NCI-H1105 treated with DMSO at 0.1 percent for 48 hours (cell line): ENCODE measurements at places on chromosomes 4 and X.

DNA sequence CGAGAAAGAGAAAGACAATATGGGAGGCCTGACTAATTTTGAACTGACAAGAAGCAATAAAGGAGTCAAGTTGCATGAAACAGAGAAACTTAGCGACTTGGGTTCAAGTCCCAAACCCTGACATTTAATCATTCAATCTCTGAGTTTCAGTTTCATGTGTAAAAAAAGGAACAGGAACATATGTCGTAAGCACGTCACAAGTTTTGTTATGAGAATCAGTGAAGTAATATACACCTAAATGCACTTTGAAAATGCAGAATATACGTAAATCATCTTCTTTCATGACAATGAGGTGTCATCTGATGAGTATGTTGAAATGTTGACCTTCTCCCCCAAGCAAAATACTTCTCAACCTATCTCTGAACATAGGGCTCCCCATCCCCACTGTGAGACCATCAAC lies 10.4 kb downstream of the ACOT9 start:
- no peak for DNase-seq

- DNase-seq = no peak
These were observed 127.4 kb downstream of the GRIA3 start for GRCh38 chrX:123311486-123311885.

- no peak for DNase-seq
These were observed 156.3 kb downstream of the GASK1B start for GRCh38 chr4:158016511-158016910.

- no peak for DNase-seq
These were observed 30.9 kb downstream of the MCUB start for GRCh38 chr4:109590905-109591304.

DNA sequence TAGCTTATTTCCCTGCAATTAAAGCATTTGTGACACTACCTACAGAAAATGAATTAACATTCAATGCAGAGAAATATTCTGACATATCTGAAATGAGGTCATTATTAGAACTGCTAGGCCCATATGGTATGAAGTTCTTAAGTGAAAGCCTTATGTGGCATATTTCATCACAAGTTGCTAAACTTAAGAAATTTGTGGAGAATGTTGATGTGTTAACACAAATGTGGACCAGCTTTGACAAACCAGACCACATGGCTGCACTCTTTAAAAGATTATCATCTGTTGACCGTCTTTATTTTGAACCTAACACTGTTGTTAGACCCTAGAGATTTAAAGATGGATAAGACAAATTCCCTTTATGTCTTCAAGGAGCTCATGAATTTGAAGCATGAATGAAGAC lies 1024.1 kb downstream of the RPA4 start:
- no peak for DNase-seq

DNA sequence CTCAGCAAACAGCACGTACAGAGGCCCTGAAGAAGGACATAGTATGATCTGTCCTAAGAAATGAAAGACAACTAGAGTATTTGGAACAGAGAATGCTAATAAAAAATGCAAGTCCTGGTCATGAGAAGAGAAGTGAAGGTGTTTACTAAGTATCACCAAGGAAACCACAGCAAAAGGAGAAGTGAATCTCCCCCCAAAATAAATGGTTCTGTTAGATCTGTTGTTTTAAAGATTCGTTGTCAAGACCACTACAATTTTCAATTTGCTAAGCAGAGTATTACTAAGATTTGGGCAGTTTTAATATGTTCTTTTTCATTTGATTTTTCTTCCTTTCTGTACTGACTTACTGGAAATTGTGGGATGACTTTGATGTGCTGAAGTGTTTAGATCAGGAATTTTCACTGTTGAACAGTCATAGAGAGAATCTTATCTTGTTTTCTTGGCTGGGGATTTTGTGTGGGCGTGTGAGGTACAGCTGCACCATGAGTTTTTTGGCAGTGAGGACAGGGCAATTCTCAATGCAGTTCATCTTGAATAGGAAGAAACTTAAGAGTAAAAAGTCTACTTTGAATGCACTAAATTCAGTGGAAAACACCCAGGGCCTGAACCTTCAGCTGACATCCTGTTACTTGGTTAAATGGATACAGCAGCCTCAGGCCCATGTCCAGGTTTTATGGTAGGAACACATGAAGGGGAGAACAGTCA lies 132.2 kb downstream of the STIM2 start:
- DNase-seq = no peak

- no peak for DNase-seq
These were observed 90.6 kb downstream of the ZNF518B start for GRCh38 chr4:10366628-10367027.

DNA sequence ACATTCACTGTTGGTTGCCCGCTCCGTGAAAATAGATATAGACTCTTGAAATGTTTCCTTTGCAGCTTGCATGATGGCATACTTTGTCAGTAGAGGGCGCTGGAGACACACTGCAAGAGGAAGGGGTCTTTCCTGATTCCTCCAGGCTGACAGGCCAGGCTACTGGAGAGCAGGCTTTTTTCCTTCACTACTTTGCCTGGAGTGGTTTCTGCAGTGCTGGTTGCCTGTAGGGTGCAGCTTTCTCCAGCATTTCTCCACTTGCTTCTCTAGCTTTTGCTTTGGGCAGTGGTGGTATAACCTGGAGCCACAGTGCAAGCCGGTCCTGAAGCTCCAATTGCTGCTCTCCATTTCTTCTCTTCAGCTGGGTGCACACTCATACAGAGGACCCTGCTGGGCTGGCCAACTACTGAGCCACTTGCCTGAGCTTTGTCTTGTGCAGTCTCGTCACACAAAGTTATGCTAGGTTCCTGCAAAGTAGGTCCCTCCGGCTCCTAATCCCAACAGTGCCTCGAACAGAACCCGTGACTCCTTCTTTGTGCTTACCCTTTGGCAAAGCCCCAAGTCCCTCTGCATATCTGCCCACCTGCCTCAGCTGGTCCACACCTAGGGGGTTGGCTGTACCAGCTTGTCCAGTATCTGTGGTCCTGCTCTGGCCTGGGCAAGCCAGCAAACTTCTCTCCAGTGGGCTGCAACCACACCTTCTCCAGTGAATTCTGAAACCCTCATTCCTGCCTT lies 46.3 kb downstream of the RASSF6 start:
- DNase-seq = peak; percentile 84

DNA sequence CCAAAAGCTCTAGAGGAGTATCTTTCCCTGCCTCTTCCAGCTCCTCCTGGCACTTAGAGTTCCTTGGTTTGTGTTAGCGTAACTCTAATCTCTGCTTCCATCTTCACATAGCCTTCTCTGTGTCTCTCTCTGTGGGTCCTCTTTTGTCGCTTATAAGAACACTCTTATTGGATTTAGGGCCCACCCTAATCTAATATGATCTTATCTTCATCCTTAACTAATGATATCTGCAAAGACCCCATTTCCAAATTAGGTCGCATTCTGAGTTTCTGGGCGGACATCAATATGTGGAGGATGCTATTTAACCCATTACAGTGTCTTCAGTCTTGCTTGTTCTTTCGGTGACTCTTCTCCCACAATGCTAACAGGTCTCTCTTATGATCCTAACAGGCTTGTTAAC lies 72.3 kb downstream of the CC2D2A start:
- DNase-seq = no peak

DNA sequence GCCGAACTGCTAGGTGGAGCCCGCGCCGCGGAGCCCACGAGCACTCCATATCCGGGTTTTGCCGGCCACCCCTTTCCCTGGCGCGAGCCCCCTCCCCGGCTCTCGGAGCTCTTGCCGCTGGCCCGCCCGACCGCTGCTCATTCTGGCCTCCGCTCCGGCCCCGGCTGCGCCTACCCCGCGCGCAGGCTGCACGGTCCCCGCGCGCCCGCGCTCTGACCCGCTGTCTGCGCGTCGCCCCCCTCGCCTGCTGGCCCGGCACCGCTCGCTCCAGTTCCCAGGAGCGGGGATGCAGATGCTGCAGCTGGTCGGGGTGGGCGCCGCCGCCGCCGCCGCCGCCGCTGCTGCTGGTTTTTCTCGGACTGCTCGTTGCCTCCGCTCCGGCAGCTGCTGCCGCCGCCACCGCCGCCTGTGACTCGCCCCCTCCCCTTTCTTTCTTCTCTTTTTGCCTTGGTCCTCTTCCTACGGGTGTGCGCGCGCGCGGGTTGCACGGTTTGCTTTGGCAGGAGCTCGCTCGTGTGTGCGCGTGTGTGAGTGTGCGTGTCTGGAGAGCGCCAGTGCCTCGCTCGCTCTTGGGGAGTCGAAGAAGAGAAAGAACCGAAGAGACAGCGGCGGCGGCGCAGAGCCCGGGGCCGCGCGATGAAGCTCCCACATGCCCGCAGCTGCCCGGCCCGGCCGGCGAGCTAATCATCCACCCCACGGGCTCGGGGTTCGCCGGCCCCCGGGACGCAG lies at the start of gene ADGRL3:
TSS of gene ADGRL3 (plus strand) at position 140 of the 729 bp plus-strand sequence.
- peak; percentile 66 for DNase-seq

DNA sequence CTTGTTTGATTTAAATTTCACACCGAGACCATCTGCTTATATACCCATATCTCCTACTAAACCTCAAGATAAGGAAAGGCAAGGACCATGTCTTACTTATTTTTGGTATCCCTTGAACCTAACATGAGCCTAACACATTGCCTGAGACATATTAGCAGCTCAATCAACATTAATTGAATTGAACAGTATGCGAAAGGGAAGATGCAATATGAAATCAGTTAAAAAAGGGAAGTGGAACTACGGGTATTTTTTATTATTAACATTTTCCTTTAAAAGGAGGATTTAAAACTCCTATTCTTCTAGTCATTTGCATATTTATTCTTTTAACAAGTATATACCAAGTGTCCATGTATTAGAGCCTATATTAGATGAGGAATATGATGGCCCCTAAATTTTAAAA lies 197.0 kb downstream of the CAMK2D start:
- no peak for DNase-seq

GRCh38 chr4:168200685-168201084 lies 108.3 kb downstream of the ANXA10 start:
- DNase-seq = no peak

DNA sequence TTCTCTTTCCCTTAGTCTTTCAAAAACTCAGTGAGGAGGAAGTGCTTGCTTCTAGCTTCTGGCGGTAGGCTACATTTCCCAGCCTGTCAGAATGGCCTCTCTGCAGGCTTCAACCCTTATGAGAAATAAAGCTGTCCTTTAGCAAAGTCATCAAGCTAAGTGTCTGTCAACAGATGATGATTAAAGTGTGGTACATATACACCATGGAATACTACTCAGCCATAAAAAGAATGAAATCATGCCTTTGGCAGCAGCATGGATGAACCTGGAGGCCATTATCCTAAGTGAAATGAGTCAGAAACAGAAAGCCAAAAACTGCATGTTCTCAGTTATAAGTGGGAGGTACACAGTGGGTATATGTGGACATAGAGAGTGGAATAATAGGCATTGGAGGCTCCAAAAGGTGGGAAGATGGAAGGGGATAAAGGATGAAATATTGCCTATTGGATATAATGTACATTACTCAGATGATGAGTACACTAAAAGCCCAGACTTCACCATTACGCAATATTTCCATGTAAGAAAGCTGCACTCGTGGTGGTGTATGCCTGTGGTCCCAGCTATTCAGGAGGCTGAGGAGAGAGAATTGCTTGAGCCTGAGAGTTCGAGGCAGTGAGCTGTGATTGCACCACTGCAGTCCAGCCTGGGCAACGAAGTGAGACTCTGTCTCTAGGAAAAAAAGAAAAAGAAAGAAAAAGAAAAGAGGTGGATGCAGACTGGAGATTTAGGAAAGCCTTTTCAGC lies 7.9 kb downstream of the TRIM2 start:
- DNase-seq = no peak

- DNase-seq = no peak
These were observed 11.3 kb upstream of the MXD4 start for GRCh38 chr4:2273221-2273620.

- DNase-seq = peak; percentile 2
These were observed 32.8 kb downstream of the CLDN2 start for GRCh38 chrX:106952988-106953387.

DNA sequence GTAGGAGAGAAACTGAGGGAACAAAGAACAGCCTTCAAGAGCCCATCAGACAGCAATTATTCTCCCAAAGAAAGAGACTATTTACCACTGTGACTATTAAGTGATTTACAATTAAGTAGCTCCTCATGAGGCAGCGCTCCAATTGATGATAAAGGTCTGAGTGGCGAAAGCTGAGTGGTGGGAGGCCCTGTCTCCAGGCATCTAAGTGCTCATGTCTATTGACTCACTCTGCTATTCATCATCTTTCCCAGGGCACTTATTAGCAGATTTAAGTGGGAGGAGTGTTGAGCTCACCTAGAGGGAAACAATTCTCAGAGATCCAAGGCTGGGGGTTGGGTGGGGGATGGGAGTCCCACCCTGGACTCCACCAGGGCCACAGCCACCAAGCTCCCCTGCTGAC lies 23.3 kb downstream of the AMER1 start:
- peak; percentile 12 for DNase-seq

GRCh38 chr4:90419124-90419711 lies 292.0 kb downstream of the CCSER1 start:
- peak; percentile 44 for DNase-seq

GRCh38 chr4:35252866-35253265 lies 991.4 kb downstream of the ARAP2 start:
- DNase-seq = no peak

GRCh38 chr4:48831532-48832030 lies 693 bp downstream of the OCIAD1 start:
- DNase-seq = peak; percentile 28

DNA sequence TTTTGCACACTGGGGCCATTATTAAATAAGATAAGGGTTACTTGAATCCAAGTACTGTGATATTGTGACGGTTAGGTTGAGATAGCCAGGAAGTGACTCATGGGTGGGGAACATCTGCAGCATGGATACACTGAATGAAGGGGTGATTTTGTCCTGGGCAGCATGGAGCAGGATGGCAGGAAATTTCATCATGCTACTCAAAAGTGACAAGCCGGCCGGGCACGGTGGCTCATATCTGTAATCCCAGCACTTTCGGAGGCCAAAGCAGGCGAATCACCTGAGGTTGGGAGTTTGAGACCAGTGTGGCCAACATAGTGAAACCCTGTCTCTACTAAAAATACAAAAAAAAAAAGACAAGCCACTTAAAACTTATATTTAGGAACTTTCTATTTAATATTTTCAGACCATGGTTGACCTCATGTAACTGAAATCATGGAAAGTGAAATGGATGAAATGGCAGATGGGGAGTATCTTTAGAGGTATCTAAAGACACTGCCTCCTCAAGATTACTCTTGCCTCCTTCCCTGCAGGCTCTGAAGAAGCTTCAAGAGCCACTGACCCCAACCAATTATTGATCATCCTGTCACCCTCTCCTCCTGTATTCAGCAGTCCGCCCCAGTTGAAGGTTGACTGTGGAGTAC lies 3.9 kb upstream of the TRIM60 start:
- no peak for DNase-seq

DNA sequence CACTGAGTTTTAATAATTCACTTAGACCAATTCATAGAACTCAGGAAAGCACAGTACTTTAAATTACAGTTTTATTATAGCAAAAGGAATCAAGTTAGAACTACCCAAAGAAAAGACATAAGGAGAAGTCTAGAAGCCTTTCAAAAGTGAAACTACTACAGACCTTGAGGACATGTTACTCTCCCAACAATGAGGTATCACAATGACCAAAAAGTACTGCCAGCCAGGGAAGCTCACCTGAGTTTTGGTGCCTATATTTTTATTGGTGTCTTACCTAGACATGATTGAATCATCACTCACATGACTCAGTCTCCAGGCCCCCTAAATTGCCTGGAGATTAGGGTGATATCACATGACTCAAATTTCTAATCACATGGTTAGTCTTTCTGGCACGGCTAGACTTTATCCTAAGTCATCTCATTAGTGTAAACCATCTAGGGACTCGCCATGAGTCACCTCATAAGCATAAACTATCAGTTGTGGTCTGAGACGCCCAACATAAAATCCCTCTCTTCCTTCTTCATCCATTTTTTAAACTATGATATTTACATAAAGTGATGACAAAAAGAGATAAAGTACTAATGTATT lies 372.3 kb downstream of the TMA16 start:
- DNase-seq = no peak
